ENCODE measurements at places on chromosomes 5 and 9.

DNA sequence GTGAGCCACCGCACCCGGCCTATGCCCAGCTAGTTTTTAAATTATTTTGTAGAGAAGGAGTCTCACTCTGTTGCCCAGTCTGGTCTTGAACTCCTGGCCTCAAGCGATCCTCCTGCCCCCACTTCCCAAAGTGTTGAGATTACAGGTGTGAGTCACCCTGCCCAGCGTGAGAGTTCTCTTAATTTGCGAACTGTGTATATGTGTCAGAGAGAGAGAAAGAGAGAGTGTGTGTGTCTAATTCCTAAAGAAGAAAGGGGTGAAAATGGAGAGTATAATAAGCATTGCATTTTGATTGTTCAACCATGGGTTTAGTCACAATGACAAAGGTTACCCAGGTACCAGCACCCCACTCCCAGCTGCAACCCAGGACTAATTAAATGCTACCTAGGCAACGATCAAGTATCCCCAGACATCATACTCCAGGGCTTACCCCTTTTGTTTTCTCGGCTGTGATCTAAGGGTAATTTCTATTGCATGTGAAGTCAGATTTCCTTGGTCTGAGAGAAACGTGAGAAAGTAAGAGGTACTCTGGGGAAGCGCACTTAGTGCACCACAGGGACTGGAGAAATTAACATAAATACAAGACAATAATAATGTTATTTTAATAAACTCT is 16.6 kb downstream of the MAP1B start:
- no peak for DNase-seq

GRCh38 chr9:84916769-84917168 is 247.2 kb downstream of the NTRK2 start:
- DNase-seq, result no peak

GRCh38 chr9:110255034-110255462 is 1.3 kb downstream of the TXN start:
- no peak for DNase-seq

GRCh38 chr9:68793605-68794343 is 88.7 kb downstream of the PIP5K1B start:
- DNase-seq, result no peak

DNA sequence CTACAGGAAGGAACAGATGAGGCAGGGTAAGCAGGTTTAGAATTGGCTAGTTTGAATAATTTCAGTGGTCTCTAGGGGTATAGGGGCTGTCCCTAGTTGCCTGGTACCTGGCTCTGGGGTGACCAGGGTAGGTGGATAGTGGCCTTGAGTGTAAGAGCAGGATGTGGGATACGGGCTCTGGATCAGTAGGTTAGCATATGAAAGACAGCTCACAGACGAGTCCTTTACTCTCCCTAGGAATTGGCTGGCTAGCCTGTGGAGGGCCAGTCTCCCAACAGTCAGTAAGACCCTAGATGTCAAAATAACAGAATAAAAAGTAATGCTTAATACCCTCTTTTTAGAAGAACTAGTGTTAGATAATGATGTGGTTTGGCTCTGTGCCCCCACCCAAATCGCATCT is 16.6 kb upstream of the C9orf152 start:
- no peak for DNase-seq

GRCh38 chr9:130372057-130372456 is 72.7 kb upstream of the ASS1 start:
- no peak for DNase-seq

GRCh38 chr5:149223081-149223848 is 48.4 kb upstream of the AFAP1L1 start:
- no peak for DNase-seq

- DNase-seq, result no peak
Observed at GRCh38 chr5:85305766-85306165, 921.1 kb upstream of the EDIL3 start.

DNA sequence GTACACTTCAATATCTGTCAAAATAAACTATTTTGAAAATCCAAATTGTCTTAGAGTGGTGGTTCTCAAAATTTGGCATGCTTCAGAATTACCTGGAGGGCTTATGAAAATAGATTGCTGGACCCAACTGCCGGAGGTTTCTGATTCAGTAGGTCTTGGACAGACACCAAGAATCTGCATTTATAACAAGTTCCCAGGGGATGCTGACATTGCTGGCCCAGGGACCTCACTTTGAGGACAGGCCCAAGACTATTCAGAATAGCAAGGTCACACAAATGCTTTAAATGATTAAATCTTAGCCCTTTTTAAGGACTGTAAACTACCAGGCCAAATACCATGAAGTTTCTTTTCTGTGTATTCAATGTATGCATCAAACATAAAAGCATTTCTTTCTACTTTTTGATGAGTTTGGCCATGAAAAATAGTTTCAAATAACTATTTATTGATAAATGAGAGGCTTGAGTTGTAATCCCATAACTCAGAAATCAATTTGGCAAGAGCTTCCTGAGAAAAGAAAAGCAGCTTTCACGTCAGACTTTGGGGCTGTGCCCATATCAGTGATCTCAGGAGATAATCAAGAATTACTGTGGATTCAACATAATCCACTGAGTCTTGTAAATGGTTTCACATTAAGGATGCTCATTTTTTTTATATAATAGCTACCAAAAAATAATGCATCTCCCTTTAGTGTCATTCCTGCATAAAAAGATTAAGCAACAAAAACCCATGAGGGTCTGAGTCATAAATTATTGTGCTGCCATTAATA is 191.4 kb downstream of the FRMD3 start:
- DNase-seq, result no peak

GRCh38 chr9:69471433-69471832 is 146.4 kb downstream of the ENTREP1 start:
- no peak for DNase-seq

DNA sequence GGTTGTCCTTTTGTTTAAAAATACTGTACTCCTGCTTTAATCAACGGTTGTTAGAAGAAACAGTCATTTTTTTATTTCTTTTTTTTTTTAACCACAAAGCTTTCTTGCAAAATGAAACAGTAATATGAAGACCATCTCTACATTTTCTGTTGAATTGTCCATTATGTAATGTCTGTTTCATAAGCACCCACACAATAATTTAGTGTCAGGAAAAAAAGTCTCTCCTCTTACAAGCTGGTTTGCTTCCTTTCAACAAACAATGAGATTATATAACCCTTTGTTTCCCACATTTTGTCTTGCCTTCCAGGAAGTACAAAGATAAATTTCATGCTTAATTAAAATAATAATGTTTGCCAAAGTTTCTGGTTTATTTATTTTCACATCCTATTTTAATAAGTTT is 16.7 kb downstream of the CTNNAL1 start:
- no peak for DNase-seq

DNA sequence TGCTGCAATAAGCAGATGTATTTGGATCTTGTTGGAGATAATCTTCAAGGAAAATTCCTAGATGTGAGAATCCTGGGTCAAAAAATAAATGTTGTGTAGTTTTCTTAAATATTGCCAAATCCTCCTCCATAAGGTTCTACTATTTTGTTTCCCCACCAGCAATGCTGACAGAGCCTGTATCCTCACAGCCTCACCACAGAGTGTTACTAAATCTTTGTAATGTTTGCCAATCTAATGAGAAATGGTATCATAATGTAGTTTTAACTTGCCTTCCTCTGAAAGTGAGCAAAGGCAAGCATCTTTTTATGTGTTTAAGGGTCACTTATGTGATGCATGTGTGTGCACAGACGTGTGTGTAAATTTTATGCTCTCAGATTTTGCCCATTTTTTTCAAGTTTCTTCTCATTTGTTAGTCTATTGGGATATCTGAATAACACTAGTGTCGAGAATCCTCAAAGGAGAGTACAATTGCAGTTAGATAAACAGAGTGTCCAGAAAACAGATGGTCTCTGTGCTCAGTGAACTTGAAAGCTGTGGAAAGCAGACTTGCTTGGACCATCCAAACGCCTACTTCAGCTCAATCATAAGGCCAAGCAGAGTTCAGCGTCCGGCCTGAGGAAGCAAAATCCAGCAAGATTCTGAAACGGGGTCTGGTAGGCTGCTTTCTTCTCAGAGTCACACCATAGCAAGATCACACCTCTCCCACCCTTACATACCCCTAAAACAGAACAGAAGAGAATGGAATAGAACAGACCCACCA is 35.7 kb upstream of the UGT3A1 start:
- DNase-seq, result no peak

GRCh38 chr5:159609359-159609758 is 279.1 kb upstream of the IL12B start:
- DNase-seq, result no peak

DNA sequence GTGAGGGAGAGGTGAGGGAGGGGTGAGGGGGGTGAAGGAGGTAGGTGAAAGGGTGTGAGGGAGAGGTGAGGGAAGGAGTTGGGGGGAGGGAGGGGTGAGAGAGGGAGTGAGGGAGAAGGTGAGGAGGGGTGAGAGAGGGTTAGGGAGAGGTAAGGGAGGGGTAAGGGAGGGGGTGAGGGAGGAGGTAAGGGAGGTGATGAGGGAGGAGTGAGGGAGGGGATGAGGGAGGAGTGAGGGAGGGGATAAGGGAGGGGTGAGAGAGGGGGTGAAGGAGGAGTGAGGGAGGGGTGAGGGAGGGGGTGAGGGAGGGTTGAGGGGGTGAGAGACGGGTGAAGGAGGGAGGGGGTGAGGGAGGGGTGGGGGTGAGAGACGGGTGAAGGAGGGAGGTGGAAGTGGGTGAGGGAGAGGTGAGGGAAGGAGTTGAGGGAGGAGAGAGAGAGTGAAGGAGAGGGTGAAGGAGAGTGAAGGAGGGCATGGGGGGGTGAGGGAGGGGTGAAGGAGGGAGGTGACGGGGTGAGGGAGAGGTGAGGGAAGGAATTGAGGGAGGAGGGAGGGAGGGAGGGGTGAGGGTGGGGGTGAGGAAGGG is 18.5 kb downstream of the NINJ1 start:
- DNase-seq, result no peak

DNA sequence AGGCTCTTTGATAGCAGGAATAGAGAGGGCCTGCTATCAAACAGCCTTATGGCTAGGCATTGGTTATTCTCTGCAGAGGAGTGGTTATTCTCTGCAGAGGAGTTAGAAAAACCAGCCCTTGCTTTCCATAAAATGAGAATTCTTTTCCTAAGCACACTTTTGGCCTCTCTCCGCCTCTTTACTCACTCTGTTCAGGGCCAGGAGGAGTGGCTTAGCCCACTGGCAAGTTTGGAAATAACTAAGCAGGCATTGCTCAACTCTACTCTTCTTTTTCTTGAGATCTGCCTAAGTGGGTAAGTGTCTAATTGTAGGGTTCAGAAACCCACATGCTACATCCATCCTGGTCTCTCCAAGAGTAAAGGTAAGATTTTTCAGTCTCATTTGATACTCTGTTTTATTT is 341.7 kb downstream of the KIAA0825 start:
- DNase-seq, result no peak
